NK-92 treated with Interleukin-12 subunit alpha and Interleukin-12 subunit beta, amount 100 ng/mL, for 24 hours (cell line): ENCODE measurements at places on chromosomes 13 and 19.

GRCh38 chr19:4365791-4366665 lies 22.7 kb downstream of the MPND start:
- DNase-seq, result no peak

DNA sequence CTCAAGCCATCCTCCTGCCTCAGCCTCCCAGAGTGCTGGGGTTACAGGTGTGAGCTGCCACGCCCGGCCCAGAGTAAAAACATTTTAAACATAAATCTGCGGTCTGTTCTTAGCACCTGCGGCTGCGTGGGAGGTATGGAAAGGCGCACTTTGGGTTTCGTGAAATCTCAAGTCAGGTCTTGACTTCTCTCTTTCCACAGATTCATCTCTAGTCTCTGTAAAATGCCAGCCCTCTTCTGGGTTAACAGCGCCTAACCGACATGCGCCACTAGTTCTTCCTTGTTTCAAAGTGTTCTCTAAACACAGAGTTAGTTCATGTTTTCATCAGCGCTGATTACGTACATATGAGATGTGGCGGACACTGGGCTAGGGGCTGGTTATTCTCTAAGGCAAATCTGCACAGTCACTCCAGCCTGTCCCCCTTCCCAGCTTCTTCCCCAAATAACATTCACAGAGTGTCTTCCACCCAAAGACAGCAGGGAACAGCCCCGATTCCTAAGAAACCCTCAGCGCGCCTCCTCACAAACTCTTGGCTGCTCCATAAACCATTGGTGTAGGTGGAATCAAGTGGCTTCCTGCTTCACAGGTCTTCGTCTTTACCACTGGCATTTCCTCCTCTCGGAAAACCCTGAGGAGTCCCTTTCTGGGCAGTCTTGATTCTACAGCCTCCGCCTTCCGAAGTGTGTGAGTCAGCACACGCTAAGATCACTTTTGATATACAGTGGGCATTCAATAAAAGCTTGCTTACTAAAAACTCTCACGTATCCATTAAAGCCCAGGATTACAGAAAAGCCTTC lies 1.4 kb downstream of the PARP4 start:
- no peak for DNase-seq

DNA sequence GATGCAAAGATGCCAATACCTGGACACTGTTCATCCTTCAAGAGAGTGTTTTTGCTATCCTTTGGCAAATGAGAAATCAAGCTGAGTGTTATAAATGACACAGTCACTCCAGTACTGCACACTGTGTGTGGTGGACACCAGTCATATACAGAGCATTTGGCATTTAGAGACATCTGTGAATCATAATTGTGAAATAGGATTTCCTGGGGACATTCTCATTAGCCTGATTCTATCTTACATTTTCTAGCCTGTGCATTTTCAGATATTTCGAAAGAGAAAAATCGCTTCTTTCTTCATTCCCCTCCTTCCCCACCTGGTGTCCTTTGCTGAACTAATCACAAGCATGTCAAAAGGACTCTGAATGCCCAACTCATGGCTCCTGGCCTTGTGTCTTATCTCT lies 781.0 kb upstream of the ARGLU1 start:
- no peak for DNase-seq

DNA sequence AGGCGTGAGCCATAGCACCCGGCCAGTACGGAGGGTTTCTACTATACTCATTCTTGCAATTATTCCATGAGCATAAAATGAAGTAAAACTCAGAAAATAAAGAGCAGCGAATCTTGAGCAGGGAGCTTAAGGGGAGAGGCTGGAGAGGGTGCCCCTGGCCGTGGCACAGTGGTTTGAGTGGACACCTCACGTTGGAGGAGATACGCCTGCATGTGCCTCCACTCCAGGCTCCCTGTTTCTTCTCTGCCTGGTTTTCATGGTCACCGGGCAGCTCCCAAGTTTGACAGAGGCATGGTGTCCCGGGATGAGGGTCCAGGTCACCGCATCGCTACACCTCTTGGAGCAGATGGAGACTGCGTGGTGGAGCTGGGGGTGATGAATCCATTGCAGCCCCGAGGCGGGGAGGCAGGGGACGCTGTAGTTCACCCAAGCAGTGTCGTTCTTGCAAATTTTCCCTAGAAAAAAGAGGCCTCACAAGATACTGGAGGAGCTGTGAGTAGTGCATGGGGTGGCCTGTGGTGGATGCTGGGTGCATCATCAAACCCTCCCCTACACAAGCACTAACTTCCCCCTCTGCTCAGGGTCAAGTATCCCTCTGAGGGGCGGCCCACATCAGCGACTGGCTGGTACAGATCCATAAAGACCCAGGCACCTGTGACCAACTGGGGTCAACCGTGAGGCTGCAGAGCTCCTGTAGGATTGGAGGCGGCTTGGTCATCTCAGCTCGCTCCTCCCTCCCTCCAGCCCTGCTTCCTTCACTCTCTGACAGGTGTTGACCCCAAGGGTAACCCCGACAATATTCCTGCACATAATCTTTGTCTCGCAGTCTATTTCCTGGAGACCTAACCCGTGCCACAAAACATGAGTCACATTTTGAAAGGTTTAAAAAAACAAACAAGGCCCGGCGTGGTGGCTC lies 3.6 kb upstream of the MIER2 start:
- DNase-seq, result no peak

- no peak for DNase-seq
Measured at GRCh38 chr19:32881766-32882165, 12.2 kb upstream of the SLC7A9 start.

DNA sequence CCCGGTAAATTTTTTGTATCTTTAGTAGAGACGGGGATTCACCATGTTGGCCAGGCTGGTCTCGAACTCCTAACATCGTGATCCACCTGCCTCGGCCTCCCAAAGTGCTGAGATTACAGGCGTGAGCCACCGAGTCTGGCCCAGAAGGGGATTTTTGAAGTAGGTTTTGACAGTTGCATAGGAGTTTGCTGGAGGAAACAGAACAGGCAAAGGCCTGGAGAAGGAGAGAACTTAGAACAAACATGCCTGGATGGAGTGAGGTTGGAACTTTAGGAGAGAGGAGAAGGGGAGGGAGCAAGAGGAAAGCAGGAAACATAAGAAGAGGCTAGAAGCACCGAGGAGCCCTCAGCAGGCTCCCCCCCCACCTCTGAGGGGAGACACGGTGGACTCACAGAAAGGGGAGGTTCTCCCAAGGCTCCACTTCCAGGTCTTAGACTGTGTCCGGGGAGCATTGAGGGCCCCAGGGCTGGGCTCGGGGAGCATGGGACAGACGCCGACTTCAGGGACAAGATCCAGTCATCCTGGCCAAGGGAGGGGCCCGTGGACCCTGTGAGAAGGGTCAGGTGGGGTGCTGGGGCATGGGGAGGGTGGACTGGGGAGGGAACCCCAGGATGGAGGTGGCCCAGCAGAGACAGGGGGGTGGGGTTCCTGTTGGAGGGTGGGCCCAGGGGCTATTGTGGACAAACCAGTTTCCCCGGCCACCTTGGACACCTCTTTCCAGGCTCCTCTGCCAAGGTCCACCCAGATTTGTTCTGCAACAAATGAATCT lies 1.8 kb upstream of the FBN3 start:
- no peak for DNase-seq

GRCh38 chr19:4441994-4442818 lies 15.4 kb downstream of the UBXN6 start:
- no peak for DNase-seq

GRCh38 chr19:1674293-1674679 lies 21.9 kb upstream of the TCF3 start:
- DNase-seq, result no peak

GRCh38 chr19:46180701-46181387 lies 32.8 kb downstream of the IGFL2 start:
- no peak for DNase-seq

GRCh38 chr19:1811942-1812425 lies at the start of gene ATP8B3:
TSS of gene ATP8B3 (minus strand) at chr19:1812276. CDS start at chr19:1811736, 540 bp downstream.
- no peak for DNase-seq

DNA sequence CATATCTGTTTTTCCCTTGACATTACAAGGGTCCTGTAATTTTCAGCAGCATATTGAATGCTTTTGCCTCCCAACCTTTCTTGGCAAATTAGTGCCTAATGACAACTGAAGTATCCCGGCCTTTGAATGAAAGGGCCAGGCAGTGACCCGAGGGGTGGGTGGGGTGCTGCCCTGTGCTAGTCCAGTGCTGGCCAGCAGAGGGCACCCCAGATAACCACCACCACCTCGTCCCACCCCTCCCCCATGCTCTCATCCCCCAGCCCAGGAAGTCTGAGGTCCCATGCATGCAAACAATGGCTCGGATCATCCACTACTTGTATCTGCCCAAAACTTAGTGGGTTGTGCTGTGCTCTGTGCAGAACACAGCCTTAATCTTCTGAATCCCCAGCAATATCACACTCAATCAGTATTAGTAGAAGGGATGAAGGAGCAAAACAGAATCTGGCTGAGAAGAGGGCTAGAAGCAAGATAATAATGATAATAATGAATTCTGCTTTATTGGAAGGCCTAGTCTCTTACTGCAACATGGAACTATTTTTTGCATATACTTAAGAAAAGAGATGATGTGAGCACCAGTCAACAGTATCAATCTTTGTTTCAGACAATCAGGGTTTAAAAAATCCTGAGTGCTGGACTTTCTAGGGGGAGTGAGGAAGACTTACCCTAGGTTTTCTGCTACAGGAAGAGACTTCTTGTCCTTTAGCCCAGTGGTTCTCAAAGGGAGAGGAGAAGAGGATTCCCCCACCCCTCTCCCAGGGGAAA lies 3.8 kb downstream of the ATP12A start:
- peak; percentile 60 for DNase-seq

- no peak for DNase-seq
Measured at GRCh38 chr19:2268861-2269243, 12.6 kb upstream of the JSRP1 start.

DNA sequence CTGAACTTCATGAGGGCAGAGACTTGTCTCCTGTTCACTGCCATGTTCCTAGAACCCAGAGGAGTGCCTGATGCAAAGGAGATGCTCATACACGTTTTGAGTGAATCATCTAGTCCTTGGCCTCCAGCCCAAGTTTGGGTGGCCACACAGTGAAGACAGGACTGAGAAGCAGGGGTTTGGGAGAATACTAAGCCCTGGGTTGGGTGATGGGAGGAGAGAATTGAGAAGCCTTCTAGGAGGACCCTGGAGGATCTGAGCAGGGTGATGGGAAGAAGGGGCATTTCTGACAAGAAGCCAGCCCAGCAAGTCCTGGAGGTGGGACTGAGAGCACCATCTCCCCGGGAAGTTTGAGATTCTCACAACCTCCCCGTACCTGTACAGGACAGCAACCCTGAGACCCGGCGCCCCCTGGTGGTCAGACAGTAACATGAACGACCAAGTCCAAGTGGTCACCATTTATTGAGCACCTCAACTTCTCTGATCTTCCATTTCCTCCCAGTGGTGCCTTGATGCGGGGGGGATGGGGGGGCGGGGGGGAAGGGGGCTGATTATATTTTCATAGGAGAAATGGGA lies 11.0 kb downstream of the CTU1 start:
- peak; percentile 43 for DNase-seq

- DNase-seq, result no peak
Measured at GRCh38 chr13:111387945-111388600, 67.6 kb downstream of the TEX29 start.

- DNase-seq, result no peak
Measured at GRCh38 chr19:54077334-54077733, 3.8 kb downstream of the TARM1 start.

DNA sequence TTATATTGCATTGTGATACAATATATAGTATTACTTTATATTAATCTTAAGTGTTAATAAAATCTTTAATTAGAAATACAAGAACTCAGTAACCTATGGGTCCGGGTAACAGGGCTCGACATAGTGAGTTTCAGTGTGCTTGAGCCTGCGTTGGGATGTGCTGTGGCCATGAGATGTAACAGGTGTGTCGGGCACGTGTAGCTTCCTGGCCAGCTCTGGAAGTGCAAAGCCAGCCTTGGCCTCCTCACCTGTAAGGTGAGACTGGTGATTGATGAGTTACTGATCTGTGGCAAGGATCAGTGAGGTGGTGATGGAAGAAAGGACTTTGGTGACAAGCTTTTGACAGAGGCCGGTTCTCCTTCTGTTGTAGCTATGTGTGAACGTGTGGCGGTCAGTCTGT lies 19.2 kb downstream of the ATP4B start:
- no peak for DNase-seq

DNA sequence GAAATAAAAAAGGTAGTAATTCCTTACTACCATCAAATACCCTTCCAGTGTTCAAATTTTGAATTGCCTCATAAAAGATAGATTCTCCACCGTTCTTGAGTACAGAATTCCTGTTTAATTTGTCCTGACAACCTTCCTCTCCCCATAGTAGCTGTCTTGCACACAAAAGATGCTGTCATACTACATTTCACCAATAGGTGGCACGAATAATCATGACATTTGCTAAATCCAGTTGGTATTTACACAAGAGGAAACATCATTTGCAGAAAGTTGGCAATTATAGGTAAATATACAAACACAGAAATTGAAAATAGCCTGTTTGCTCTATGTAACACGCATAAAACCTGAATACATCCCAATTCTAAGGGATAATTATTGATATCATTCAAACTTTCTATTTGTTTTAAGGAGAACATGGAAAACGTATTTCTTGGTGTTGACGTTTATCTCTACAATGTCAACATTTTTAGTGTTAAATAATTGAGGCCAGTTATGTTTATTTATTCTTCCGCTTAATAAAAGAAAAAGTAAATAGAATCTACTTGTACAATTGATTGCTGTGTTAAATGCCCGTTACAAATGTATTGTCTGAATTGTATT lies 58.3 kb upstream of the CLDN10 start:
- DNase-seq, result no peak

- no peak for DNase-seq
Measured at GRCh38 chr13:28872427-28873176, 52.5 kb downstream of the MTUS2 start.
